ENCODE measurements at places on chromosomes 16 and 17.

GRCh38 chr16:55543472-55543871 is 23.0 kb upstream of the CAPNS2 start:
- DNase-seq = no peak

- no peak for DNase-seq
These were observed 22.9 kb downstream of the MBTPS1 start for GRCh38 chr16:84093879-84094270.

DNA sequence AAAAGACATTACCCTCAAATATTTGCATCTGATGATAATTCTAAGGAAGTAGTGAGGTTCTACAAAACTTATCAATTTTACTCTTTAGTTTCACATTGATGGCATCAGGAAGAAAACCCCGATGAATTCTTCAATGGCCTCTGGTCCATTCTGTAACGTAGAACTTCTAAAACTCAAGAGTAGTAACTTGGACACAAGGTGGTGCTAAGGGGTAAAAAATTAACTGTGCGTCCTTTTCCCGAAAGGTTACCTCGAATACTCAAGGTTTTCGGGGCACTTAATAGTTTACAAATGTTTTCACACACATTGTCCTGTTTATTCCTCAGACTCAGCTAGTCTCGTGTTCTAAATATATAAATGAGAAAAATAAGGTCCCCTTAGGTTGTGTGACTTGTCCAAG is 517.3 kb upstream of the ZFHX3 start:
- no peak for DNase-seq

DNA sequence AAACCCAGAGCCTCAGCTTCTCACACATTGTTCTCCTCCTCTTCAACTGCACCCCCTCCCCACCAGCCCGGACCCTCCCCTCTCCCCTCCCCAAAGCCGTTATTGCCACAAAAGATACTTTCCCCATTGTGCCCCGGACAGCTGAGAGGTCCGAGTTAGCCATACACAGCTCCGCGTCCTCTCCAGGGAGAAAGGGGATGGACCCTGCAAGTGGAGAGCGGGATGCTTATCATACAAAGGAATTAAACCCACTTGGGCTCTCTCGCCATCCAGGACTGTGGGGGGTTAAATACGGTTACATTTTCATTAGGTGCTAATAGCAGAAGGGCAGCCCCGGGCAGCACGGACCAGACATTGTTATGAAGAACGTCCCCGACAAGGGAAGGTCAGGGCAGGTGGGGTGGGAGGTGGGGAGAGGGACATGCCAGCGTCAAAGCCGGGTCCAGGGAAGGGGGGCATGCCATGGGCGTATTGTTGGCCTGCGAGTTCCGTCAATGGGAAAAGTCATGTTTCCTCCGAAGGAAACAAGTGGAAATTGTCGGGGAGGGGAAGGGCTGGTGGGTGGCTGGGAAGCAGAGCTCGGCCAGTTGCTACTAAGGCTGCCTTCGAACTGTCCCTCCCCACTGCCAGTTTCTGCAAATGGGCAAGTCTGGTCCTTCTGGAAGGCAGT is 99.1 kb downstream of the SOX9 start:
- no peak for DNase-seq

DNA sequence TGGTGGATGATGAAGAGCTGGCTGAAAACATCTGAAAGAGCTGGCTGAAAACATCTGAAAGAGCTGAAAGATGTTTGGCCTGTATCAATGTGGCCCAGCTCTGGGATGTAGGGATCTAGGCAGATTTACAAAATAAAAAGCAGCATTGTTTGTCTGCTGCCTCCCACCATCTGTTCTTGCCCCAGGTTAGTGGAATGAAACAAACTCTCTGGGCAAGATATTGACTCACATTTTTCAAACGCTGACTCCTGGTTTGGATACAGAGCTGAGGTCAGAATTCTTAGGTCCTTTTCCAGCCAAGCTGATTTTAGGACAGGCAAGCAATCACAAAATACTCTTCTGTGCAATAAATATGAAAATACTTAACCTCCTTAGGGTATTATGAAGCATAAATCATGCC is 139.0 kb downstream of the STX8 start:
- no peak for DNase-seq

Data from DMS 273 treated with DMSO at 0.1 percent for 48 hours (cell line).